ENCODE measurements at places on chromosomes 5 and 9.

GRCh38 chr5:148238418-148238794 lies at the start of gene MARCOL:
TSS of gene MARCOL (plus strand) at chr5:148238525. CDS start at chr5:148238598, 73 bp downstream.
- no peak for DNase-seq

- no peak for DNase-seq
Observed at GRCh38 chr5:126363658-126364057, 59.6 kb upstream of the GRAMD2B start.

DNA sequence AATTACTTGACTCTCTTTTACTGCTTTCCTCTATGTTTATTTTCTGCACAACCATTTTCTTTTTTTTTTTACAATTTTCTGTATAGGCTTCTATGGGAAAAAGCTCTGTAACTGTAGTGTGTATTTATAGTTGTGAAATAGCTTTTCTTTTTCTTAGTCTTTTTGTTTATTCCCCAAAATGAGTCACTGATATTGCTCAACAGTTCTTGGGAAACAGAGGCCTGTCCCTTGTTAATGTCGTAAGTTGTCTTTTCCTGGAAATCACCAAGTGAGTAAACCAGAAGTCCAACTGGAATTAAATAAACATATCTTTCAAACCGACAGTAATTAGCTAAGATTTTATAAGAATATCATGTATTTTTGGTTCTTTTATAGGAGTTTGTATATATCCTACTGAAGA lies 325.1 kb upstream of the PRR16 start:
- DNase-seq: no peak

DNA sequence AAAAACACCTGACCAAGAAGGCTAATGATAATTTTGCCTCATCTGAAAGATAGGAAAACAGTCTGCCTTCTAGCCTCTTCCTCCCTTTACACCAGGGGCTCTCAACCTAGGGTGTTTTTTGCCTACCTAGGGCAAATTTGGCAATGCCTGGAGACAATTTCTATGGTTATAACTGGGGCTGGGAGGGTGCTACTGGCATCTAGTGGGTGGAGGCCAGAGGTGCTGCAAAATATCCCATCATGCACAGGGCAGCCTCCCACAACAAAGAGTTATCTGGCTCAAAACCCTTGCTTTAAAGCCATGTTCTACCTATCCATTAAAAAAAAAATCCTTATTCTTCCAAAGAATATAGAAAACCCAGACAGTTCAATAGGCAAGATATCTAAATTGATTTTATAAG lies 45.0 kb upstream of the NR3C1 start:
- no peak for DNase-seq

GRCh38 chr5:173789031-173789920 lies 98.9 kb upstream of the CPEB4 start:
- DNase-seq: no peak

DNA sequence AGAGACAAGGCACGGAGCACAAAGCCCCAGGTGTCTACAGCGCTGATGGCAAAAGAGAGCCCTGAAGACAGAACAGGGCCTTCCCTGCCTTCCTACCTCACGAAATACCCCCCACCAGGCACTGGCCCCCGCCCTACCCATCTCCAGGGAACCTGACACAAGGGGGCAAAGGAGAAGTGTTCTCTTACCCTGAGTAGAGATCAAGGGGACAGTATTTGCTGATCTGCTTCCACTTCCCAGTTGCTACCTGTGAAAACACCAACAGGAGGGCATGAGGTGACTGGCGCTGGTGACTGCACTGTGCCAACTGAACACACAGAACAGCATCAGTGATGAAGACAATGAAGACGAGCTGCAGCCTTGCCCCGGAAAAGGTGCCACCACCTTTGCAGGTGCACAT lies 27.4 kb downstream of the IPPK start:
- no peak for DNase-seq

DNA sequence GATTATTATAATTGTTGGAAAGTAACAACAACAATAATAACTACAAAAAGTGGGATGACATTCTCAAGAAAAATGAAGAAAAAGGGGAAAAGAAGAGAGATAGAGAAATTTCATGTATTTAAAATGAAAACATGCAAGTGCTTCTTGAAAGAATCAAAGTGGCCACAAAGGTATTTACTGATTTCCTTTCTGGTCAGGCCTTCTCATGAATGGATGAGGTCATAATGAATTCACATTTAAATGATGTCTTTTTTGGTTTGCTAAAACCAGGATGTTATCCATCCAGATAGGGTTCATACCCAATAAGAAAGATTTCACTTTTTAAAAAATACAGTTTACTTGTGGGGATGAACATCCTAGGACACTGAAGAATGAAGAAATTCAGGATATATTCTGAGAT lies 446.4 kb upstream of the PTGER4 start:
- no peak for DNase-seq

DNA sequence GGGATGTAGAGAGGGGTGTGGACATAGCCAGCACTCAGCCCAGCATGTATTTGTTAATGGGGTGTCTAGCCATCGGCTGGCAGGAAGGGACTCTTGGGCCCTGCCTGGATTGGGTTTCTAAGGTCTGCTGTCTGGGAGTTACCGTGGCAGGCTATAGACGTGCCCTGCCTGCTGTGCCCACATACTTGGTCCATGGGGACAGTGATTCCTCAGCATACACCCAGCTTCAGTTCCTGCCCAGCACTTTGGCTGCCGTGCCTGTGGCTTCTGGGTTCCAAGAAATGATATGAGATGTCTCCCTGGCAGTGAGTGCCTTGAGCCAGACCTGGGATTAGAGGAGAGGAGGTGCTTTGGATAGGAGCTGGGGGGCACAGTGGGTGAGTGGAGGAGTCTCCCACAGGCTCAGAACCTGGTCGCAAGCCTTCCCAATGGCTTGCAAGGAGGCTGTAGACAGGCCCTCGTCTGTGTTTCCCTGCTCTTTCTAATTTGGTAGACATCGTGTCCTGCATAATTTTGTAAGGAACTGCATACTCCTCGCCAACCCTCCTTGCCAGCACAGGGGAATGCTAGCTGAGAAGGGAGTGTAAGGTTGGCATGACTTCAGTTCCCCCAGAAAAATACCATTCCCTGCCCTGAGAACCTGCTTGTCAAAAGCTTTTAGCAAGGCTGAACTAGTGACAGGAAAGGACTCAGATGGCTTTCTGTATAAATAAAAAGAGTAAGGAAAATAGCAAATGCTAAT lies 287.9 kb downstream of the ZSWIM6 start:
- no peak for DNase-seq

DNA sequence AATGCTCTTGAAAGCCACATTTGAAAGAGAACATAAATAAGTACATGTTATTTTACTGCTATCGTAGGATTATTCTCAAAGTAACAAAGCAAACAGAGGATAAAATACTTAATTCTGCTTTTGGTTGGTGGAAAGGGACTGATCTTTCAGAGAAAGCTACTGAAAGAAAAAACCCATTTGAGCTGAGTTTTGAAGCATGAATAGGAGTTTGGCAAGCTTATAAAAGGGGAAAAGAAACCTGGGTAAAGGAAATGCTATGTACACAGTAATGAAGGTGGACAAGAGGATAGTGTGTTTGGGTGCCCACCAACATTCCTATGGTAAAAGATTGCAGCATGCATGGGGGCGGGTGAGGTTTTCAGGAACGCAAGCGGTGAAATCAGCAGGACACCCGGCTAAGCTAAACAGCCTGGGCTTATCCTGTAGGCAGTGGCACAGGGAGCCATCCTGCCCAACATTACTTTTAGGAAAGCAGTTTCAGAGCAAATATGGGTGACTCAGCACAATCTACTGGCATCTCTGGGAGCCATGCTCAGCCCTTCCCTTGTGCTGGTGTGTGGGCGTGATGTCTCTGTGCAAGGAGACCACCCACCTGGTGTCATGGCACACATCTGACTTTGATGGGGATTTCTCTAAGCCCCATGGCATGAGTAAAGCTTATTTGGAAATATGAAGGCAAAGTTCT lies 673.9 kb upstream of the KLF4 start:
- no peak for DNase-seq

DNA sequence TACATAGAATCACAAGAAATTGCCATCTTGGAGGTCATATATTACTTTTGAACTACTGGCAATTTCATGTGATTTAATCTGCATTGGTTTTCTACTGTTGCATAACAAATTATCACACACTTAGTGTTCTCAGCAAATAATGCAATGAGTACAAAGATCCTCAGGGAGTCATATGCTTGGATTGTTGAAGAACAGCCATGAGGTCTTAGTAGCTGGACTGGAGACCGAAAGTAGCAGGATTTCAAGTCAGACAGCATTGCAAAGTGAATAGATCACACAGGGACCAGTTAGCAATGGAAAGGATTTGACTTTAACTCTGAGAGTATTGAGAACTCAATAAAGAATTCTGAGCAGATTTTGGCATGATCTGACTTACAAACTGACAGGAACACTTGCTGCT lies 32.2 kb upstream of the FRMD3 start:
- DNase-seq: no peak

- DNase-seq: peak; percentile 81
Observed at GRCh38 chr9:36102742-36103495, 33.6 kb upstream of the GLIPR2 start.

- no peak for DNase-seq
Observed at GRCh38 chr9:6900440-6900883, 142.7 kb downstream of the KDM4C start.

DNA sequence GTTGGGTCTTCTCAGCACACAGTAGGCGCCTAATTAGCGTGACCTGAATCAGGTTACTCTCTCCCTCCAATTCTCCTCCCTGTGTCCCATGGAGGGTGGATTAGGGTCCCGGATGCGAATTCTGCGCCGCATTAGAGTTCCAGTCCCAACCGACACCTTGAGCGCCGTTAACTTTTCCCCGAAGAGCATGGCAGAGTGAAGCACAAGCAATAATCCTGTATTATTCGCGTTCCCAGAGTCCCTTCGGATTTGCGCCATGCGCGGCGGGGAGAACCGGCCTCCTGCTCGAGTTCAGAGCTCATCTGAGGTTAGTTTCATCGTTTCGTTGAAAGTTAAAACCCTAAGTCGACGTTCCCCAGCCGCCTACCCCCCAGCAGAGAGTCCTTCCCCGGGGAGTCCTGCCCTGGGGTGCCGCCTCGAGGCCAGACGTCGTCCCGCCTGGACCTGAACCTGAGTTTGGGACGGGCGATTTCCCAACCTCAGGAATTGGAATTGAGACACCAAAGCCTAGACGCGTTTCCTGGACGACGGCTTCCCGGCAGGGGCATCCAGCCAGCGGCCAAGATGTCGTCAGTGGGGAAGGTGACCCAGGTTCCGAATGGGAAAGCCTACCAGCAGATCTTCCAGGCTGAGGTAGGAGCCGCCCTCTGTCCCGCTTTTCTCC lies at the start of gene CCDC180:
Gene CCDC180, plus strand, starts transcription at position 160 of the 664 bp plus-strand sequence. Its CDS starts 405 bp downstream, at position 565.
- no peak for DNase-seq

DNA sequence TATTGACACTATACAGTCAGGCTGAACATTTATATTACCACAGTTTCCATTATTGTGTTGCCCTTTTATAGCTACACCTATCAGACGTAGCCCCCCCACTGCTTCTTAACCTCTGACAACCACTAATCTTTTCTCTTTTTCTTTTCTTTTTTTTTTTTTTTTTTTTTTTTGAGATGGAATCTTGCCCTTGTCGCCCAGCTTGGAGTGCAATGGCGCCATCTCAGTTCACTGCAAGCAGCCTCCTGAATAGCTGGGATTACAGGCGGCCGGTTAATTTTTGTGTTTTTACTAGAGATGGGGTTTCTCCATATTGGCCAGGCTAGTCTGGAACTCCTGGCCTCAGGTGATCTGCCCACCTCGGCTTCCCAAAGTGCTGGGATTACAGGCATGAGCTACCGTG lies 75.4 kb downstream of the UHRF2 start:
- DNase-seq: no peak

DNA sequence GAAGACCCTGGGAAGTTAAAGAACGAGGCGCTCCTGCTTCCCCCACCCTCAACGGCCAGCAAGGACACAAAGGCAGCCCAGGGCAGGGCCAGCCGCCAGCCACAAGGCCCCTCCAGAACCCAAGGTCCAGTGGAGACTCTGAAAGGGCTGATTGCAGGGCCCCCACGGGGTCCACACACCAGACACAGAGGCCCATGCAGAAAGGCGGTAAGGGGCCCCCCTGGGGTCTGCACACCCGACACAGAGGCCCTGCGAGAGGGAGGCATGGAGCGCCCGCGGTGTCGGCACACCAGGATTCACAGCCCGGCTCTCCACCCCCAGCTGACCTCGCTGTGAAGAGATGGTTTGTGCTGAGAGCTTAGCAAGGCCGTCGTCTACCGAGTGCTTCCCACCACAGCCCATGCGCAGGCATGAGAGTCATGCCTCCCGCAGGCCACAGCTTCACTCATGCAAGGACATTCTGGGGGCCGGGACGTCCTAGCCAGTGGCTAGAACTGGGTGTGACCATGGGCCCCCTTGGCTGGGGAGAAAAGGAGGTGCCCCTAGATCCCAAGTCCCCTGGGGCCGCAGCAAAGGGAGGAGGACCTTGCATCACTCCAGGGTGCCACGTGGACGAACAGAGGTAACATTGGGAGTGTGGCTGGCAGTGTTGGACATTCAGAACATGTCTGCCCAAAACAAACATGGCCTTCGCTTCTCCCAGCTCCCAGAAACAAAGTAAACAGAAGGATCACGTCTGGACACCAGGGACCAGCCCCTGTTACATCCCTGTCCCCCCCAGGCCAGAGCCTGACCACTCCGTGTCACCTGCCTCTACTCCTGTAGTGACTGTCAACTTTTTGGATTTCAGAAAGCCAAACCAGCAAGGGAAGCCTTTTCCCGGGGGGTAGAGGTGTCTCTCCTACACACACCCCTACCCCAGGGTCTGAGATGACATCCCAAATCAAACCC lies 9.8 kb downstream of the BRD3 start:
- no peak for DNase-seq

- DNase-seq: no peak
Observed at GRCh38 chr5:141488591-141489561, at the start of gene PCDHGC5. TSS of gene PCDHGC5 (plus strand) at chr5:141489081. CDS start at chr5:141489241, 160 bp downstream.

Data from endothelial cell (in vitro differentiated cells).